Body of pancreas (tissue), 4 donors: ENCODE measurements at places on chromosomes 16 and 17.

DNA sequence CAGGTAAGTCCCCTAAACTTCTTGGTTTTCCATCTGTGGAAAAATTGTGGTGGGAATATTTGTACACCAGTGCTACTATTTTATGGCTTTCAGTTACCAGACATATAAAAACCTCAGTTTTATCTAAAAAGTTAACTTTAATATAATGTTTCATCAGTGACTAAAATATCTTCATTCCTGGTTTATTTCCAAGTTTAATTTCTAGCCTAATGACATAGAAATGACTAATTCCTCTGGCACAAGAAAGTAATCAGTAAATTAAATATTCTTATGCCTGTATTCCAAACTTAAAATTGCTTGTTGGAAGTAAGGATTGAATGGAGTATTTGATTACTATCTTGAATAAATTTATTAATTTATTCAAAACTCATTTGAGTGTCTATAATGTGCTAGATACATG lies 757.0 kb downstream of the CDH11 start:
- no peaks in the 10 kb centered on the region for H3K27me3 ChIP-seq
- DNase-seq, result no peak
- no peaks in the 10 kb centered on the region for H3K36me3 ChIP-seq
- no peak overlapping the region for H3K27ac ChIP-seq
- H3K4me1 ChIP-seq, result no peaks in the 10 kb centered on the region
- no peak overlapping the region for H3K4me3 ChIP-seq

GRCh38 chr16:68417711-68418301 lies 30.5 kb downstream of the SMPD3 start:
- peaks cover 59% of the 10 kb centered on the region for H3K4me1 ChIP-seq
- H3K27ac ChIP-seq, result peak overlapping the region; percentile 96
- H3K36me3 ChIP-seq, result no peaks in the 10 kb centered on the region
- H3K4me3 ChIP-seq, result no peak overlapping the region
- peak; percentile 85 for DNase-seq
- H3K27me3 ChIP-seq, result no peaks in the 10 kb centered on the region

GRCh38 chr16:69523566-69524305 lies 42.0 kb upstream of the NFAT5 start:
- DNase-seq, result no peak
- H3K4me1 ChIP-seq, result no peaks in the 10 kb centered on the region
- H3K27me3 ChIP-seq, result no peaks in the 10 kb centered on the region
- no peak overlapping the region for H3K27ac ChIP-seq
- H3K4me3 ChIP-seq, result no peak overlapping the region

GRCh38 chr17:671076-671762 lies 43.4 kb downstream of the VPS53 start:
- peaks cover 6% of the 10 kb centered on the region for H3K36me3 ChIP-seq
- no peak overlapping the region for H3K4me3 ChIP-seq
- H3K27ac ChIP-seq, result no peak overlapping the region

DNA sequence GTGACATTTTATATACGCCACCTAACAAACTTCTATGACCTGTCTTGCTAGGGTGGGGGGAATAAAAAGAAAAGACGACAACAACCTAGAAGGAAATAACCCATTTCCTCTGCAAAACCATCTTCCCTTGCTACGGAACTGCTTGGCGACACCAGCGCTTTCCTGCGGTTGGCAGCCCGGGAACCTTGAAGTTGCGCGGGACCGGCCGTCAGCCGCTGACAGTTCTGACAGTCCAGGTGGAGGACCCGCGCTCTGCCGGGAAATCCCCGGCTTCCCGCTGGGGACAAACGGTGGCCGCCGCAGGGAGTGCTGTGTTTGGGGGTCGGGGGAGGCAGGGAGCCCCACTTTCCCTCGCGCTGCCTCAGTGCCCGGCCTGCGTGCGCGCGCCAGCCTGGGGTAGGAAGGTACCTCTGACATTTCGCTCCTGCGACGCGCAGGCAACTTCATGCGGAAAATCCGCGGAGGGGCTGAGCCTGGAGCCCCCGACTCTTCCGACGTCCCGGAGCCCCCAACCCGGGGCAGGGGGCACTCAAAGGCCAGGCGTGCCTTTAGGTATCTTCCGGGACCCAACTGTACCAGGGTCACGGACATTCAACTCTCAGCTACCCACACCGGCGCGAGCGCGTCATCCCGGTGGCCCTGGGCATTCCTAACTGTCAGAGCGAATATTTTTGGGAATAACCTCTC lies 516 bp downstream of the SLC16A6 start:
- H3K36me3 ChIP-seq, result no peaks in the 10 kb centered on the region
- no peak overlapping the region for H3K27ac ChIP-seq
- DNase-seq, result peak; percentile 16
- peaks cover 15% of the 10 kb centered on the region for H3K27me3 ChIP-seq
- H3K4me3 ChIP-seq, result no peak overlapping the region

DNA sequence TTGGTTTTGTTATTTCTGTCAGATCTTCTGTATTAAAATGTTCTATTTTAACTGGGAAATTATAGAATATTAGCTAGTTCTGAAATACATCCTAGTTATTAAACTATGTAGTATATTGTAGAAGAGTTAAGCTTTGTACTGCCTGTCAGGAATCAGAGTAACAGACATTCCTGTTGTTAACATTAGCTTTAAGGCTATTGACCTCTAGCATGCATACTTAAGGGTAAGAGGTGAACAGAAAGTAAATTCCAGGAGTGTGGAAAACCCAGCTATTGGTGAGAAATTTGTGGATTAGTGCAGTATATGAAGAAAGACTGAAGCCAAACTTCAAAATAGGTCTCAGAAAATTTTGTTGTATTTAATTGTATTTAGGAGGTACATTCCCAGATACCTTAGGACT lies 111.3 kb downstream of the CHD9 start:
- no peak for DNase-seq
- H3K36me3 ChIP-seq, result no peaks in the 10 kb centered on the region
- H3K27ac ChIP-seq, result no peak overlapping the region
- no peak overlapping the region for H3K4me3 ChIP-seq

DNA sequence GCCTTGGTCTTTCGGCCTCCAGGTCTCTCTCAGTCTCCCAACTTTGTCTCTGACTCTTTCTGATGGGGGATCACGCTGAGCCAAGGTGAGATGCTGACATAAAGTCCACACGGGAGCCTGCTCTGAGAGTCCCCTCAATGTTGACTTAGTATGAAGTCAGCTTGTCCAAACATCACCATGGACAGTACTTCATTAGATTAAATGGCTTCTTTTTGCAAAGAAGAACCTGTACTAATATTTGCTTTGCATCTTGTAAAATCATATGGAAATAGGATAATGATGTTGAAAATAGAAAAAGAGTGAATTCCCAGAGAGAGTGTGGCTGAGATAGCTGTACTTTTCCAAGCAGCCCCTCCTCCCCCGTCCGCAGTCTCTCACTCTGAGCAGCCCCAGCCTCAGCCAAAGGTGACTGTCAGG lies 56.7 kb upstream of the SIAH1 start:
- no peaks in the 10 kb centered on the region for H3K4me1 ChIP-seq
- H3K27ac ChIP-seq, result no peak overlapping the region
- no peaks in the 10 kb centered on the region for H3K27me3 ChIP-seq
- no peaks in the 10 kb centered on the region for H3K36me3 ChIP-seq
- no peak overlapping the region for H3K4me3 ChIP-seq

DNA sequence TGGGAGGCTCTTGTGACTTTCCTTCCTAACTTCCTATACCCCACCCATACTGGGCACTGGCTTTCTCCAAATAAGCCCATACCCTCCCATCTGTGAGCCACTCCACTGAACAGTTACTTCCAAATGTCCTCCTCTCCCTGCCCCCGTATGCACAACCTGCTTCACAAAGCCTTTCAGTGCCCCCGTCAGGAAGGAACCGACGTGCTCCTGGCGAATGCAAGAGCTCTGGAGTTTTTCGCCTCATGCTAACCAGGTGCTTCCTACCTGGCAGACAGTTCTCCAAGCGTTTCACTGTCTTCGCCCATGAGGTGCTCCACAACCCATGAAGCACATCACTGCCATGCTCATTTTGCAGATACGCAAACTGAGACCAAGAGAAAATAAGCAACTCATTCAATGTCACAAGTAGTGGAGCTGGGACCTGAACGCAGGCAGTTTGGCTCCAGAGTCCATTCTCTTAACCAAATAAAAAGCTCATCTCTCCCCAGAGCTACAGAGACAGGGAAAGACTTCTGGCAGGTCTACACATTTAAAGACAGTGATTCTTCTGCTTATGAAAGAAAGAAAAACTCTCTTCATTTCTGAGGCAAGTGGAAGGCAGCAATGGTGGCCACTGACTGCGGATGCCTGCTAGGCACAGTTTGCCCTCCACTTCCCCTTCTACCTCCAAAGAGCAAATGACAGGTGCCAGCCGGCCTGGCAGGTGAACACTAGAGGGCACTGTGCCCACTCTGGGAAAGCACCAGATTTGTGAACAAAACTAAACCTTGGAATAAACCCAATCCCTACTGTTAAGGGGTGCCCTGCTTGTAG lies 23.8 kb downstream of the SPHK1 start:
- H3K4me3 ChIP-seq, result no peak overlapping the region
- no peaks in the 10 kb centered on the region for H3K36me3 ChIP-seq
- no peak overlapping the region for H3K27ac ChIP-seq
- peaks cover 10% of the 10 kb centered on the region for H3K4me1 ChIP-seq
- peak; percentile 80 for DNase-seq

DNA sequence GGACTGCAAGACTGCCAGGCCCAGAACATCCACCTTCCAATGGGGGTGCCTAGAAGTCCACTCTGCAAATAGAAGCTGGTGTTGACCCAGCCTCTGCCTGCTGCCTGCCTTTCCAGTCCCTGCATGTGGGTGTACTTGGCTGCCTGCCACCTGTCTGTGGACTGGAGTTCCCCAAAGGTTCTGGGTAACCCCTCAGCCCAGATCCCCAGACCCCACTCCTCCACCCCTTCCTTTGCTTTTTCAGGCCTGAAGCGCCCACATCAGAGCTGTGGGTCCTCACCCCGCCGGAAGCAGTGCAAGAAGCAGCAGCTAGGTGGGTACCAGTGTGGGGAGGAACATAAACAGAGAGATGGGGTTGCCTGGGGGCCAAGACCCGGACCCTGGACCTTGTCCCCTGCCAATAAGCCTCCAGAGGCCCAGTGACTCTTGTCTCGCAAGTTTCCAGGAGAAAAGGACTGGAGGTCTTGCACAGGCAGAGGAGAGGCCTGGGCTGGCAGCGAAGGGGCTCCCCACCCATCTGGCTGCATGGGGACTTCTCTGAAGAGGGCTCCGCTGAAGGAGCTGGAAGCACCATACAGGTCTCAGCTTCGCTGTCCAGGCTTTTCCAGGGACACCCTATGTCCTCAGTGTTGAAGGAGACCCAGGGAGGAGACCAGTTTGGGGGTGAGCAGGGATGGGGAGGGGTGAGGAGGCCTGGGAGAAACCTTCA lies 34.3 kb downstream of the NLRC5 start:
- no peaks in the 10 kb centered on the region for H3K36me3 ChIP-seq
- DNase-seq, result no peak
- no peak overlapping the region for H3K27ac ChIP-seq
- H3K4me3 ChIP-seq, result no peak overlapping the region
- H3K27me3 ChIP-seq, result no peaks in the 10 kb centered on the region
- H3K4me1 ChIP-seq, result no peaks in the 10 kb centered on the region

GRCh38 chr17:31249835-31250141 lies 47.3 kb downstream of the OMG start:
- DNase-seq, result no peak
- no peak overlapping the region for H3K27ac ChIP-seq
- no peaks in the 10 kb centered on the region for H3K4me1 ChIP-seq
- H3K36me3 ChIP-seq, result no peaks in the 10 kb centered on the region
- no peaks in the 10 kb centered on the region for H3K27me3 ChIP-seq

GRCh38 chr17:7867881-7868329 lies 10.1 kb downstream of the CYB5D1 start:
- no peaks in the 10 kb centered on the region for H3K27me3 ChIP-seq
- no peaks in the 10 kb centered on the region for H3K4me1 ChIP-seq
- no peak overlapping the region for H3K27ac ChIP-seq

- H3K4me3 ChIP-seq, result no peak overlapping the region
- H3K27me3 ChIP-seq, result no peaks in the 10 kb centered on the region
- no peak overlapping the region for H3K27ac ChIP-seq
- H3K36me3 ChIP-seq, result no peaks in the 10 kb centered on the region
- no peaks in the 10 kb centered on the region for H3K4me1 ChIP-seq
Observed at GRCh38 chr17:48767263-48767774, 38.8 kb upstream of the HOXB13 start.

- DNase-seq, result no peak
- no peak overlapping the region for H3K27ac ChIP-seq
- no peak overlapping the region for H3K4me3 ChIP-seq
Observed at GRCh38 chr17:16925461-16926060, 46.4 kb downstream of the TNFRSF13B start.

- no peaks in the 10 kb centered on the region for H3K27me3 ChIP-seq
- H3K4me3 ChIP-seq, result no peak overlapping the region
- no peak overlapping the region for H3K27ac ChIP-seq
- peaks cover 17% of the 10 kb centered on the region for H3K4me1 ChIP-seq
Observed at GRCh38 chr16:11396241-11397048, 51.2 kb downstream of the RMI2 start.

DNA sequence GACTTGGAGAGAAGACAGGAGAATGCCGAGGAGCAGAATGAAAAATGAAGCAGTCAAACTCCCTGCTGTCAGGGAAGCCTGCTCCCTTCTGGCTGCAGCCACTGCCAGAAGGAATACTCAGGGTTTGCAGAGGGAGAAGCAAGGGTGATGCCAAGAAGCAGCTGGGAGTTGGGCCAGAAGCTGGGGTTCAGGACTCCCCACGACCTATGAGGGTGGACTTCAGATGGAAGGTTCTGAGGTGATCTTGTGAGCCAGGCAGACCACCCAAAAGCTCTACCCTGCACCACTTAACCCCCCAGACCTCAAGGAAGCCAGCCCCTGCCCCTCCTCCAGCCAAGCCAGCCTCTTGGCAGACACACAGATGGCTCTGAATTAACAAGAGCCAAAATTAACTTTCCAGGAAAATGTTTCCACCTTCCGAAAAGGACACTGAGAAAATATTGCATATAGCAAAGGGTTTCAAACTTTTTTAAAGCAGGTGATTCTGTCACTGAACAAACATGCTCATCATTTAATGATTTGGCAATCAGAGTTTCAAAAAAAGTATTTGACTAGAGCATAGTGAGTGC lies 126.0 kb upstream of the ERCC4 start:
- no peaks in the 10 kb centered on the region for H3K36me3 ChIP-seq
- H3K27ac ChIP-seq, result no peak overlapping the region
- no peaks in the 10 kb centered on the region for H3K27me3 ChIP-seq
- DNase-seq, result no peak
- no peaks in the 10 kb centered on the region for H3K4me1 ChIP-seq
